ENCODE measurements at places on chromosomes 1 and 21. TPM values are rescaled to one million over a fixed set of nuclear protein-coding genes. Genes with fewer than 3 reads are reported as not detected.

VSIG8 gene
- total RNA-seq = 0.37 TPM

ARTN gene
- 2.7 TPM for total RNA-seq

MRAP gene
- total RNA-seq = not detected

OBSCN gene
- total RNA-seq = 6.7 TPM

VPS26C gene
- total RNA-seq = 44.8 TPM

- H3K4me1 ChIP-seq = peaks cover 14% of the 10 kb centered on the region
- peak overlapping the region; percentile 86 for H3K4me3 ChIP-seq
- no peak for DNase-seq
- H3K36me3 ChIP-seq = no peaks in the 10 kb centered on the region
- no peaks in the 10 kb centered on the region for H3K27me3 ChIP-seq
Measured at GRCh38 chr21:46634427-46634826, 1.0 kb upstream of the PRMT2 start.

- H3K4me3 ChIP-seq = no peak overlapping the region
- H3K36me3 ChIP-seq = no peaks in the 10 kb centered on the region
- no peaks in the 10 kb centered on the region for H3K27me3 ChIP-seq
- H3K27ac ChIP-seq = no peak overlapping the region
- no peak for DNase-seq
Measured at GRCh38 chr1:67880056-67880601, 46.9 kb upstream of the GNG12 start.

DNA sequence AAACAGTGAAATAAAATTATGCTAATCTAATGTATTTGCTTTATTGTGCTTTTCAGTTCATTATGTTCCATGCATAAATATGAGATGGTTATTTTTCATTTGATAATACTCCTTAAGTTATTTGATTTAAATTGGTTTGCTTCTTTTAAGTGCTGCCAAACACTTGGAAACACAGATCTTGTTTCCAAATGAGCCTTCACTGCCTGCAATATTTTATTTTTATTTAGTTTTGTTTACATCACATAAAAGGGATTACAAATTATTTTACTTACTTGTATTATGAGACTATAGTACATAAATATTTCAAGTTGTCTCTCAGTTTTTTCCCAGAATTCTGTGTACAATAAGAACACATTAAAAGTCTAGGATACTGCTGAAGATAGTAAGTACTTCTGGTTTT, 1662.4 kb upstream of the B3GALT2 start:
- H3K4me1 ChIP-seq = no peaks in the 10 kb centered on the region
- H3K27me3 ChIP-seq = no peaks in the 10 kb centered on the region
- H3K36me3 ChIP-seq = no peaks in the 10 kb centered on the region
- no peak overlapping the region for H3K4me3 ChIP-seq
- DNase-seq = no peak

- H3K36me3 ChIP-seq = peaks cover 2% of the 10 kb centered on the region
- H3K27ac ChIP-seq = no peak overlapping the region
- H3K4me3 ChIP-seq = no peak overlapping the region
- H3K27me3 ChIP-seq = no peaks in the 10 kb centered on the region
Measured at GRCh38 chr1:117511273-117511672, 94.6 kb upstream of the TENT5C start.

GRCh38 chr21:29326914-29327554, 28.3 kb downstream of the BACH1 start:
- no peak overlapping the region for H3K4me3 ChIP-seq
- no peaks in the 10 kb centered on the region for H3K27me3 ChIP-seq
- no peak for DNase-seq
- no peaks in the 10 kb centered on the region for H3K4me1 ChIP-seq
- H3K36me3 ChIP-seq = no peaks in the 10 kb centered on the region

- H3K27me3 ChIP-seq = no peaks in the 10 kb centered on the region
- no peaks in the 10 kb centered on the region for H3K36me3 ChIP-seq
- H3K4me1 ChIP-seq = no peaks in the 10 kb centered on the region
- H3K27ac ChIP-seq = no peak overlapping the region
- no peak for DNase-seq
Measured at GRCh38 chr1:181131255-181131941, 42.9 kb downstream of the IER5 start.

DNA sequence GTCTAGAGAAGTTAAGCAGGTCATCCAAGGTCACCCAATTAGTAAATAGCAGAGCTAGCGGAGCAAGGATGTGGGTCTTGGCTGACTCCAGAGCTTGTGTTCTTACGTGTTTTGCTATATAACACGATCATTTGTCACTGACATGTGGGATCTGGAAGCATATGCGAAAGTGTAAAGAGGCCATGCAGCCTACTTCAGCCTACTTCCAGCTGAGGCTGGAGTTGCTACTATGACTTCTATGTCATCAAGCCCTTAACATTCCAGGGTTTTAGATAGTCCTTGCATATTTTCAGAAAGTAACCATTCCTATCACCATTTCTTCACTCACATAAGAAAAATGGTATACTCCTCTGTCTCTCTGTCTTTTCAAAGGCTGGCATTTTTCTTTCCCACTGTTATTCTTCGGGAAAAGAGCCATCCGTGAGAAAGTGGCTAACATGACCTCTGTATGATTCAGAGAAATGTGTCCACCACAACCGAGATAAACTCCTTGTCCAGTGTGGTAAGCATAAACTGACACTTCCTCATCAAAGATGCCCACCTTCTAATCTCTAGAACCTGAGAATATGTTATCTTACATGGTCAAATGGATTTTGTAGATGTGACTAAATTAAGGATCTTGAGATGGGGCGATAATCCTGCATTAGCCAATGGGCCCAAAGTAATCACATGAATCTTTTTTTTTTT, 24.0 kb upstream of the ABL2 start:
- no peaks in the 10 kb centered on the region for H3K4me1 ChIP-seq
- no peak overlapping the region for H3K4me3 ChIP-seq
- no peaks in the 10 kb centered on the region for H3K27me3 ChIP-seq
- no peaks in the 10 kb centered on the region for H3K36me3 ChIP-seq

- H3K4me1 ChIP-seq = no peaks in the 10 kb centered on the region
- no peak for DNase-seq
- no peaks in the 10 kb centered on the region for H3K36me3 ChIP-seq
- H3K27ac ChIP-seq = no peak overlapping the region
- H3K4me3 ChIP-seq = no peak overlapping the region
Measured at GRCh38 chr1:47309427-47309826, 4.5 kb downstream of the STIL start.

- H3K4me1 ChIP-seq = no peaks in the 10 kb centered on the region
- H3K27ac ChIP-seq = no peak overlapping the region
- H3K27me3 ChIP-seq = no peaks in the 10 kb centered on the region
- DNase-seq = no peak
- no peak overlapping the region for H3K4me3 ChIP-seq
Measured at GRCh38 chr1:202249846-202250245, 56.2 kb downstream of the LGR6 start.

GRCh38 chr1:241202401-241202800, 154.6 kb downstream of the RGS7 start:
- no peaks in the 10 kb centered on the region for H3K36me3 ChIP-seq
- no peaks in the 10 kb centered on the region for H3K4me1 ChIP-seq
- H3K27ac ChIP-seq = no peak overlapping the region
- no peaks in the 10 kb centered on the region for H3K27me3 ChIP-seq

GRCh38 chr21:37753122-37753599, 163.1 kb downstream of the KCNJ6 start:
- no peak for DNase-seq
- H3K4me1 ChIP-seq = no peaks in the 10 kb centered on the region
- H3K27me3 ChIP-seq = no peaks in the 10 kb centered on the region
- no peaks in the 10 kb centered on the region for H3K36me3 ChIP-seq
- no peak overlapping the region for H3K4me3 ChIP-seq

- H3K27me3 ChIP-seq = no peaks in the 10 kb centered on the region
- no peak overlapping the region for H3K4me3 ChIP-seq
Measured at GRCh38 chr1:55726994-55727393, 511.8 kb upstream of the USP24 start.

Data from uterus (tissue), 4 donors.